ENCODE measurements at places on chromosomes 1 and 21.

- DNase-seq, result no peak
Observed at GRCh38 chr1:158924677-158925076, 6.7 kb upstream of the PYHIN1 start.

- DNase-seq, result no peak
Observed at GRCh38 chr1:203536980-203537455, 43.1 kb downstream of the OPTC start.

DNA sequence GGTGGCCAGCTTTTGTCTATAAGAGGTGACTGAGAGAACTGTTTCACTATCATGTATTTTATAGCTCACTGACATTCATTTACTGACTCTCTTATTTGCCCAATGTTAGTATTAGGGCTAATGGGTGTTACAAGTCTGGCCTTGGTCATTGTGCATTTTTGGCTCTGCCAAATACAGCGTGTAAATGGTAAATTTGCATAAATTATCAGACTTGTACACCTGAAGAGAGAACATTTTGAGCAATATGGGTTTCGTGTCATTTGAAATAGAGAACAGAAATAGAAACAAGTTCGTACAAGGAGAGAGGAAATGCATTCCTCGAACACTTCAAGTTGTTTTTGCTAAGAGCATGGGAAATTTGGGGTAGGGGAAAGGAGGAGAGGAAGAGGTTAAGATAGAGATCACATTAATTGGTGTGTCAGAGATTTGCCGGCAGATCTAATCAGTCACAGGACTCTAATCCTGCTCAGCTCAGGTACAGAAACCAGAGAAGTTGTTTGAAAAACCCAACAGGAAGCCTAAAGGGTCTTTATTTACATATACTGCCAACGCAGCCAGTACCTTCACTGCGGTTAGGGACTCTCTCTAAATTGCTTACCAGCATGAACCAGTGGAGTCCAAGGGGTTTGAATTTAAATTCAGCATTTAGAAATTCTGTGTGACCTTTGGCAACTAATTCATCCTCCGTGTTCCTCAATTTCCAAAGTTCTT is 261.5 kb downstream of the GPATCH2 start:
- no peak for DNase-seq

DNA sequence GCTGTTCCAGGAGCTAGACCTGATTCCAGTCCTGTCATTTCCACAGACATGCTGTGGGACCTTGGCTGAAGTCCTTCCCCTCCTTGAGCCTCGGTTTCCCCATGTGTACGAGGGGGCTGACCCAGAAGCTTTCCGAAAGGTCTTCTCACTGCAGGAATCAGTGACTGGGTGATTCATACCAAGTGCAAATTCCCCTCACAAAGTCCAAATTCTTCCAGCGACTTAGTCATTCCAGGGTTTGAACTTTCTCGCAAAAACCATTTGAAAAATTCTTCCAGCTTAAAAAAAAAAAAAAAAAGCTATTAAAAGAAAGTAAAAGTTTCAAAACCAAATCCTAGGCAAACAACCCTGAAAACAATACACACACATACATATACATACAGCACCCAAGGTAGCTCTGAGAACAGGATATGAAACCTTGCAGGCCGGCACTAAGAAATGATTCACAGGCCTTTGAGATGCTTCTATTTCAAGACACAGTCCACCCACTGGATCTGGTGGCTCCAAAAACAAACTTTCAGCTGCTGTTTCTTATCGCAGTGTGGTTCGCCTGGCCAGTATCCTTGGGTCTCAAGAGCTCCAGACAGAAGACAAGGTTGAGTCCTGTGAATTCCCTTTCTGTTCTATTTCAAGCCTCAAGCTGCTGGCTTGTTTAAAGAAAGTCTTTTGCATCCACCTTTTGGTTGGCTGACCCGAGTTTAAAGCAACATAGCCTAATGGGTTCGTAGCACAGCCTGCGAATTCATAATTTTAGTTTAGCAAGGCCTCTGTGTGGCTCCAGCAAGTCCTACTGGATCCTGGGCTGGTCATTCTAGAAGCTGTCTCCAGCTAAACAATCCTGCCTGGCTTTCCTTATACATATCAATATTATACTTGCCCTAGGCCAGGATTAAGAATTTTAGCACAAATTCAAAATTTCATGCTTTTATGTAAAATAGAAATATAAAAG is 18.0 kb upstream of the ID3 start:
- DNase-seq, result no peak
